MCF 10A (cell line): ENCODE measurements at places on chromosomes 2 and 18. TPM values are rescaled to one million over a fixed set of nuclear protein-coding genes. Genes with fewer than 3 reads are reported as not detected.

- no peak for DNase-seq
Measured at GRCh38 chr2:71174207-71174606, 43.8 kb downstream of the MPHOSPH10 start.

FOXI3 gene
- not detected in 2 replicates for total RNA-seq

GRCh38 chr2:100887039-100887578, 67.2 kb downstream of the NPAS2 start:
- DNase-seq = no peak

IL1B gene
- total RNA-seq = 5.4 and 5.5 TPM in 2 replicates

DNA sequence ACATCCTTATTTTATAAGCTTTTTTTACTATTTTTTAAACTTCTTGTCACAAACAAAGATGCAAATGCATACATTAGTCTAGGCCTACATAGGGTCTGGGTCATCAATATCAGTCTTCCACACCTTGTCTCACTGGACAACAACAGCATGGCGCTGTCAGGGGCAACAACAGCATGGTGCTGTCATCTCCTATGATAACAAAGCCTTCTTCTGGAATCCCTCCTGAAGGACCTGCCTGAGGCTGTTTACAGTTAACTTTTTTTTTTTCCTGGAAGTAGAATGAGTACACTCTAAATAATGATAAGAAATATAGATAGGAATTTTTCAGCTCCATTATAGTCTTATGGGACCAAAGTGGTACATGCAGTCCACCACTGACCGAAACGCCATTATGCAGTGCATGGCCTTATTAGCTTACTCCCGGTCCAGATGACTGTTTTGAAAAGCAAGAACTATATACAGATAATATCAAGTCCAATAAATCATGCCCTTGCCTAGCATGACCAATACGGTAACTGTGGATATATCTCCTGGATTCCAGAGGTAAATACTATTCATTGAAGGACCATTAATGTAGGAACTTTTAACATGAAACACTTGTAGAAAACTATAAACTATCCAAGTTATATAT, 38.4 kb downstream of the TCF4 start:
- DNase-seq = no peak

RGPD3 gene
- total RNA-seq = 0.20 TPM in 1 of 2 replicates, not detected in the other

PCARE gene
- total RNA-seq = not detected in 2 replicates

DNA sequence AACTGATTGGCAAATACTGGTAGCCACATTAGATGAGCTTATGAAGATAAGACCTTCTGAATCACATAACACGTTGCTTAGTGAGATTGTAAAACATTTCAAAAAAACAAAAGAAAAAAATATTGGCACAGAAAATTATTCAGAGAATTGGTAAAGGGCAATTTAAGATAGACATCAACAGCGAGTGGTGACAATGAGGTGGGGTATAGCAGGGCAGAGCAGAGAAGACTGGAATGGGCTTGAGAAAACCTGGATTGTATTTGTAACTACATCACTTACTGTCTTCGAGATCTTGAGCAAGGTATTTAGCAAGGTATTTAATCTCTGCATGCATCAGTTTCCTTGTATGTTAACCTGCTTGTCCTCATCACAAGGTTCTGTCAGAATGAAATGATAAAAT, 313.0 kb upstream of the MEIS1 start:
- no peak for DNase-seq

DNA sequence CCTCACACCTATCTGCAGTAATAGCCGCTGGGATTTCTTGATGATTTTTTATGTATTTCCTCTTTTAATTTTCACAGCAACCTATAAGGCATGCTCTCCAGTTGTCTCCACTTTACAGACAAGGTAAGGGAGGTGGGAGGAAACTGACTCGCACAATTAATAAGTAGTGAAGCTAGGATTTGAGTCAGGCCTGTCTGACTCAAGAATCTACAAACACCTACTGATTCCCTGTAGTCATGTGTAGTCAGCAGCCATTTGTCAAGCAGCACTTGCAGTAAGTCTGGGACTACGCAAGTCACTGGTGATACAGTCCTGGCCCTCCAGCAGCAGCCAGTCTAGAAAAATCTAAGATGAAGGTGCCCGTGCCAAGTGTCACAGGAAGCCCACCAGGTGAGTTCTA, 193.6 kb upstream of the PKDCC start:
- no peak for DNase-seq

DNA sequence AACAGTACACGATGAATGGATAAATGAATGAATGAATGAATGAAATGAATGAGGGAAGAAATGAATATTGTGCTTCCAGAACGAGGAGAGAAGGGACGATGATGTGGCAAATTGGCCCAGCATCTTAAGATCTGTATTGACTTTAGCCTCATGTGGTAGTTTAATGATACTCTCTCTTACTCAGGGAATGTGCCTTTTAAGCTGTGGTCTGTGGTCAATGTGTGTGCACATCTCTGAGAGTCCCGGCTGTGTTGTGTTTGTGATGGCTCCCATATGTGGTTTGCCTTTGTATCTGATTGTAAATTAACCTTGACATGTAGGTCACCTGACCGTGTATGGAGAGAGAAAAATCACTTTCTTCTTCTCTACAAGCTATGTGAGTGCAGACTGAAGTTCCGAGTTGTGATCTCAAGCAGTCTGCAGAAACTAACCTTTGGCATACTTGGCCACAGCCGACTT, 91.2 kb downstream of the NEDD4L start:
- no peak for DNase-seq

DNA sequence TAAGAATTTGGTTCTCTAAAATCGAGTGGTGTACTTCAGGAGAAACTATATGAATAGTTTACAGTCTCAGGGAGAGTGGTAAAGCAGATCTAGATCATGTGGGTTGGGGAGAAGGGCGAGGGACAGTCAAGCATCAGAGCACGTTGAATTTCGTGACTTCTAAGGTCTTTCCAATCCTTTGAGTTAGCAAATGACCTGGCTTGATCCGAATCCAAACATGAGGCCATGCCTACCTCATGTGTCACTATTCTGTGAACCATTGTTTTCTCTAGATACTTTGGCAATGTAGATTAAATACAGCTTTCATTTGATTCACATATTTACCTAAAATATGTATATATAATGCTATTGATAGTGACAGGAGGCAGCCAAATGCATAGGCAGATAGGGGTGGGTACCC, 674.9 kb downstream of the NYAP2 start:
- DNase-seq = no peak

DNA sequence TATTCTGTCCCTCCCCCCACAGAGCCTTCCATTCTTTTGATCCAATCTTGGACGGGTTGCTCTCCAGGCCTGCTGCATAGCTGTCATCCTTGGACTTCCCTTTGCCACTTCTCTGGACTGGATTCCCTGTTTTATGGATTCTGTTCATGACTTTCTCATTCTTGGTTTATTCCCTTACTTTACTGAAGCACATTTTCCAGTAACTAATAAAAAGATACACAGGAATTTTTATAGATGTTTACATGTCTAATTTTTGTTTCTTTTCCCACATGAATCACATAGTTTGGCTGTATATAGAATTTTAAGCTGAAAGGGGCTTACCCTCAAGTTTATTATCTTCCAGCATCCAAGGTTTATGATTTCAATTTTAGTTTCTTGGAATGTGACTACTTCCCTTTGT, 37.9 kb downstream of the GDF7 start:
- no peak for DNase-seq

GRCh38 chr2:183937220-183937619, 661.1 kb upstream of the ZNF804A start:
- DNase-seq = no peak

AMER3 gene
- not detected in 2 replicates for total RNA-seq

GRCh38 chr18:45328811-45329210, 286.5 kb upstream of the SLC14A2 start:
- no peak for DNase-seq

MAP3K19 gene
- total RNA-seq = not detected in 2 replicates

NEURL3 gene
- total RNA-seq = not detected in 2 replicates

DNA sequence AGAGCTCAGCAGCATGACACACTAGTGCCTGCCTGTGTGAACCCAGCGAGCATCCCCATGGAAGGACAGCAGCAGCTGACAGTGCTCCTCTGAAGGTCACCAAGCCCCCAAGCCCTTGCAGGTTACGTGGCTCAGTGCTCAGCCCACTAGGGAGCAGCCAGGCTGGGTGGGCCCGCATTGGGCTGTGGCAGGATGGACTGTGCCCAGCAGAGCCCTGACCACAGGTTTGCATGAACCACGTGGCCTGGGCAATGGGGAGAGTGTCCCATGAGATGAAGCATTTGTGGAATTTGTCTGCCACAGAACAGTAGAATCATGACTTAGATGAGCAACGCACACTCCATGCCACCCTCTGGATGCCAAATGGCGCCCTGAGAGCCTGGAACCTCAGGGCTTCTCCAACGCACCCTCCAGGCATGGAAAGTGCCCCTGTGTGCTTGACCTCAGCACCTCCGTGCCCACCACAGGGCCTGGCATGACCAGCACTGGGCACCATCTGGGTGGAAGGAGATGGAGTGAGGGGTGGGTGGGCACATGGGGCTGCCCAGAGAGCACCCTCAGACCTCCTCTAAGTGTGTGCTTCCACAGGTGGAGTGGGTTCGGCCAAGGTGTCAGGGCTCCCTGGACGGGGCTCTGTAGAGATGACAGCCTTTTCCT, 216.1 kb upstream of the RAB6C start:
- DNase-seq = no peak

DNA sequence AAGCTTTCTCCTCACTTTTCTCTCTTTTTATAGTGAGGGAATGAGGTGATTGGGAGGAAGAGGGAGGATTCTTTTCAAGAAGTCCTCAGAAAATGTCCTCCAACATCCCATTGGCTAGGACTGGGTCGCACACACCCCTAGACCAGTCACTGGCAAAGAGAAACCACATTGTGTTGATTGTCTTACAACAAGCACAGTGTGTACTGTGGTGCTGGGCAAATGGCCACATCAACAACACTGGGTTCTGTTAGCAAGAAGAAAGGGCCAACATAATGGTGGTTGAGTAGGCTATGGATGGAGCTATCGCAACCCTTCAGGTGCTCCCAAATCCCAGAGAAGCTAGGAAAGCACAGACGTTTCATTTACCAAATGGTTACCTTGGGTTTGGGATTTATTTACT, 18.7 kb upstream of the PTPN4 start:
- no peak for DNase-seq

GRCh38 chr2:173028671-173029070, 47.0 kb upstream of the MAP3K20 start:
- no peak for DNase-seq

MARCHF4 gene
- total RNA-seq = 0.17 and 0.33 TPM in 2 replicates

ALPP gene
- 0.35 and 0.64 TPM in 2 replicates for total RNA-seq

TACR1 gene
- not detected in 2 replicates for total RNA-seq

DNA sequence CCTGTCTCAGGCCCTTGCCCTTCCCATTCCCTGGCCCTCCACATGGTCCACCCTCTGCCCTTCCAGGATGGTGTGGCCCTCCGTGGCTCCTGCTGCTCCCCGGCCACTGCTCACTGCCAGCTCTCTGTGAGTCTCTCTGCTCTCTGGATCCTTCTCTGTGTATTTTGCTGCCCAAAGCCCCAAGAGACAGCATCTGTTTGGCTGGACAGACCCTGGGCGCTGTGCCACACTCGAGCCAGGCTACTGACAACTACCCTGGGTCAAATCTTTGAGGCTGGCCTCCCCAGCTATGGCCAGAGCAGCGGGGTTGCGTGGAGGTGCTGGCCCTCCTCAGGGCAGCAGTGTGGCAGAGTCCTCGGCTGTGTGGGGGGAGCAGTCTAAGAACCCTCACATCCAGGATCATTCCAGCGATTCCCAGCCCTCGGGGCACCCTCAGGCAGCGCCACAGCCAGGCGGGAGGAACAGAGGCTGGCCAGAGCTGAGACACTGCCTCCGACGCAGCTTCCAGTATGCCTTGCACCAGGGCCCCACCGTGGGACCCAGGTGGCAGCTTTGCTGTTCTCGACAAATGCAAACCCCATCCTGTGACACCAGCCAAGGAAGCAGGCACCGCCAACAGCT, 139.4 kb upstream of the GLI2 start:
- no peak for DNase-seq

GRCh38 chr2:100682536-100682935, 119.7 kb downstream of the PDCL3 start:
- DNase-seq = no peak

- peak; percentile 58 for DNase-seq
Measured at GRCh38 chr2:96353032-96353561, 17.5 kb downstream of the NCAPH start.

DNA sequence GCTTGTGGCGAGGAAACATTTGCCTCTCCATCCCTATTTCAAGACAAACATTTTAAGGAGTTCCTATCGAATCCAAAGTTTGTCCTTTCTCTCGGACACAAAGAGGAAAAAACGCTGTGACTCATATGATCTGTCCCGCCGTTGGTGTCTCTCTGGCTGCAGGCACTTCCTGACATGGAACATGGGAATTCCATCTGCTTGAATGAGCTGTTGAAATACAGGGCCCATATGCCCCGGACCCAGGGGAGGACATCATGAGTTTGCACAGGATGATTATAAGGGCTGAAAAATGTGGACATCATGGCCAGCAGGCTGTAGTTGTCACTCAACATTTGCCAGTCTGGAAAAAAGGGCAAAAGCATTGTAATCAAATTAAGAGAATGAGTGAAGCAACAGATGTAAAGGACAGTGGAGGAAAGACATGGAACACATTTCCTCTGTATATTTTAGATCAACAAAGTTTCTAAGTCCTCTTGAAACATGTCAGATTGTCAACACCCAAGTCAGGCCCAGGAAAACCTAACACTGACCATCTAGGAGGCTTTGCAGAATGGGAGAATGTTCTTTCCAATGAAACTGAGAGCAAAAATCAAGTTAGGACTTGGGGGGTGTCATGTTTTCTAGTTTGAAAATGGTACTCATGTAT, 103.2 kb upstream of the SMIM21 start:
- DNase-seq = peak; percentile 34

ZSWIM2 gene
- total RNA-seq = not detected in 2 replicates

RBKS gene
- total RNA-seq = 9.2 and 9.9 TPM in 2 replicates

- DNase-seq = peak; percentile 11
Measured at GRCh38 chr2:166170356-166170755, 42.5 kb upstream of the SCN1A start.

DNA sequence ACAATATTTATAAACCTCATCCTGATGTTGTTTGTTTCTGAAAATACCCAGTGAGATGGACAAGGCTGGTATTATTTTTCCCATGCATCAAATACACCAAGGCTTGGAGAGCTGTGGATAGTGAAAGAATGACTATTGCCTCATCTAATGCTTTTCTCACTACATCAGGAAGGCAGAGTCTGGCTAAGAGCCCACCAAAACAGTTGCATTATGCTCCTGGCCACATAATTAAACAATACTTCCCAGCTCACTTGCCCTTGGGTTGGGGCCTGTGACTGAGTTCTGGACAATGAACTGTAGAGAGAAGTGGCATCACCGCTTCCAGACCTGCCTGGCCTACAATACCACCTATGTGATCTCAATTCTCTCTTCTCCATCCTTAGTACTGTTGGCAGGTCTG, 46.4 kb upstream of the REEP1 start:
- DNase-seq = peak; percentile 90

GRCh38 chr2:44130441-44130840, 38.2 kb upstream of the PPM1B start:
- DNase-seq = peak; percentile 14

GRCh38 chr18:41378598-41378997, 576.4 kb upstream of the PIK3C3 start:
- peak; percentile 54 for DNase-seq
